ENCODE measurements at places on chromosomes 5 and 9. TPM values are rescaled to one million over a fixed set of nuclear protein-coding genes. Genes with fewer than 3 reads are reported as not detected.

- H3K36me3 ChIP-seq, result no peaks in the 10 kb centered on the region
- H3K27ac ChIP-seq, result peak within 1 kb of the TSS; percentile 100
- peaks cover 33% of the 10 kb centered on the region for H3K4me1 ChIP-seq
- peak within 1 kb of the TSS; percentile 79 for H3K4me3 ChIP-seq
- DNase-seq, result peak; percentile 100
Measured at GRCh38 chr5:138542956-138543729, at the start of gene ETF1. ETF1 (minus strand) TSS chr5:138543236; CDS start chr5:138542918, 318 bp downstream.

DNA sequence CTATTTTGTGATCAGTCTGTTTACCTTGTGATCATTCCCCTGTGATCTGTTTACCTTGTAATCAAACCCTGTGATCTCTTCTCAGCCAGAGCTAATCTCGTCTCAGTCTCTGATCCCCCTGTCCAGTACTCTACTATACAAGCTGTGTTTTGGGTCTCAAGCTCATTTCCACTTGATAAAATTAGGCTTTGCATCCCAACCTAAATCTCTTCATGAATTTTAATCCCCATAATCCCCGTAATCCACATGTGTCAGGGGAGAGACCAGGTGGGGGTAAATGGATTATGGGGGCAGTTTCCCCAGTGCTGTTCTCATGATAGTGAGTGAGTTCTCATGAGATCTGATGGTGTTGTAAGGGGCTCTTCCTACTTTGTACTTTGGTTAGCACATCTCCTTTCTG is 157.2 kb downstream of the PRR16 start:
- H3K4me1 ChIP-seq, result no peaks in the 10 kb centered on the region
- H3K4me3 ChIP-seq, result no peak overlapping the region
- no peaks in the 10 kb centered on the region for H3K27me3 ChIP-seq
- H3K36me3 ChIP-seq, result no peaks in the 10 kb centered on the region

DNA sequence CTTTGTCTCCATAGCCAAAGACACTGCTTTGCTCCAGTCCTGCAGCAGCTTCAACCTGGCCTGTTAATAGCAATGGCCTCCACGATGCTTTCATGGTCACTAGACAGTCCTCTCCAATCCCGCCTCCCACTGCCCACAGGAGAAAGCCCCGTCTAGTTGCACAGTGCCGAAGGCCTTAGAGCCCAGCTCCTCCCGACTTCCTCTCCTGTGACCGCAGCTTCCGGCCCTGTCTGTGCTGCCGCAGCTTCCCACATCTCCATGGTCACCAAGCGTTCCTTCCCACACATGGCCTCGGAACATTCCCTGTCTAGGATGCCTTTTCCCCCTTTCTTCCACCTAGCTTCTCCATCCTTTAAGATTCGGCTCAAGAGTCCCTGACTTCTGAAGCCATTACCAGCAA is 23.4 kb downstream of the PCA3 start:
- H3K4me1 ChIP-seq, result no peaks in the 10 kb centered on the region
- H3K27me3 ChIP-seq, result peaks cover 2% of the 10 kb centered on the region
- no peak overlapping the region for H3K4me3 ChIP-seq
- DNase-seq, result no peak
- no peak overlapping the region for H3K27ac ChIP-seq

- no peaks in the 10 kb centered on the region for H3K36me3 ChIP-seq
- peaks cover 8% of the 10 kb centered on the region for H3K4me1 ChIP-seq
- DNase-seq, result no peak
- no peaks in the 10 kb centered on the region for H3K27me3 ChIP-seq
Measured at GRCh38 chr9:18981476-18982261, 51.3 kb downstream of the SAXO1 start.

DNA sequence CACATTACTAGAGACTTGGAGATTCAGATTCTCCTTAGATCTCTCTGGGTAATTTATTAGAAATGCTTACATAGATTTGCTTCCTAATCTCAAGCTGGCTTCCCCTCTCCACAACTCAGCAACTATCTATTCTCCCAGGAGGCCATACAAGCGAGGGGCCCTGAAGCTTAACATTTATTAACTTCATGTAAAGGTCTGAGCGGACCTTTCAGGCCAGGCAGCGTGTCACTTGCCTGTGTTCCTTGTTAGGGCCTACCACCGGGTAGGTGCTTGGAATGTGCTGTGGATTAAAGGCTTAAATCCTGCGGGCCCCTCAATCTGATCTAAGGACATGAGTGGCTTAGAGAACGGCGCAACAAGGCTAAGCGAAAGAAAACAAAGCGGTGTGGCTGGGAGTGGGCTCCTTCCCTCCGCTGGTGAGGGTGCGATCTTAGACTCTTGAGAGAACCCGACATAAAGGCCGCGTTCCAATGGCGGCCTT is 712 bp upstream of the HSPA4 start:
- peak overlapping the region; percentile 86 for H3K27ac ChIP-seq
- DNase-seq, result no peak
- H3K27me3 ChIP-seq, result no peaks in the 10 kb centered on the region
- peaks cover 37% of the 10 kb centered on the region for H3K4me1 ChIP-seq

DNA sequence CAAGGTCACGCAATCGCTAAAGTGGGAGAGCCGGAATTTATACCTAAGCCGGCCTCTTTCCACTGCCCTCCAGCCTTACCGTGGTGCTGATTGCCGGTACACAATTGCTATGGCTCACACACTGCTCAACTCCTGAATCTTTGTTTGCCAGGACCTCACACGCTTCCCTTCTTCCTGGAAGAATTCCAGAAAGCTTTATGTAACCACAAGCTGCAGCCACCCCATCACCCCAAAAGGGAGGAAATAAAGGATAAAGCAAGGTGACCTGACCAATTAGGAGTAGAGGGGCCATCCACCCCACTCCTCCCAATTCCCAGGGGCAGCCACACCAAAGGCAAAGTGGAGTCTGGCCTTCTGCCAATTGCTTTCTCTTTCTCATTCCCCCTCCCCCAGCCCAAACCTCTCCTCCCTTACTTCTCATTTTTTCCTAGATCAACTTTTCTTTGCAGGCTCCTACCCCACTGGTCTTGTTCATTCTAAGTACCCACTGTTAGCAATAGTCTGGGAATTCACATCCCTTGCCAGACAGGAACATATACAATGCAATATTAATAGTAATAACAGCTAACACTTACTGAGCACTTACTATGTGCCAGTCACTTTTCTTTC is 18.0 kb upstream of the CDC23 start:
- no peaks in the 10 kb centered on the region for H3K36me3 ChIP-seq
- no peak overlapping the region for H3K27ac ChIP-seq
- DNase-seq, result peak; percentile 44
- H3K27me3 ChIP-seq, result peaks cover 3% of the 10 kb centered on the region
- H3K4me3 ChIP-seq, result no peak overlapping the region

DNA sequence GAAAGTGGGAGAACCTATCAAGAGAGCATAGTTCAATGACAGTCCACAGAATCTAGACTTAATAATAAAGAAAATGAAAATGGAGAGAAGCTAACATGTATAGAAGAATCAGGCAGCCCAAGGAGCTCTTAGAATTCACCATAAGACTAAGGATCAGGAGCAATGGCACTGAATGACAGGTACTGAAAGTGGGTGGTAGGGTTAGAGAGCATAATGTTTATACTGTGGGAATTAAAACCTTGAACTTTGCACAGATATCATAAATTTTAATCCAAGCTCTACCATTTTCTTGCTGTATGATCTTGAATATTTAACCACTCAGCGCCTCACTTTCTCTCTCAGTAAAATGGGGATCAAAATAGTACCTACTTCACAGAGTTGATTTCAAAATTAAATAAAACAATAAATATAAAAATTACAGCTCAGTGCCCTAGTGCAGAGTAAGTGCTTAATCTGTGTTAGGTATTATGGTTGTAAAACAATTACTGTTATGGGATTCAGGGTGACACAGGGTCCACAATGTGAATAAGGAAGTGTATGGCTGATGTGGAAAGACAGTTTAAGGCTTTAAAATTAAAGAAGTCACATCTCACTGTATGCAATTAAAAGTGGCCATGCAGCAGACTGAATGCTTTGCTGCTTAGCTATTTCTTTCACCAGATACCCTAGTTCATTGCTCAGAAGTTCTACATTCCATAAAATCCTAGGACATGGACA is 319.8 kb downstream of the HINT1 start:
- H3K36me3 ChIP-seq, result no peaks in the 10 kb centered on the region
- H3K4me1 ChIP-seq, result no peaks in the 10 kb centered on the region
- H3K27ac ChIP-seq, result no peak overlapping the region
- no peak for DNase-seq
- no peaks in the 10 kb centered on the region for H3K27me3 ChIP-seq
- H3K4me3 ChIP-seq, result no peak overlapping the region

Gene DOCK8
- 1.3 TPM for total RNA-seq

Gene FXN
- 21.2 TPM for total RNA-seq

Gene C9orf153
- total RNA-seq, result 0.66 TPM

Gene LCN1
- total RNA-seq, result not detected

Gene IL4
- total RNA-seq, result not detected

Gene NUTM2G
- total RNA-seq, result not detected
